ENCODE measurements at places on chromosomes 3 and 15.

GRCh38 chr3:112530573-112530972 is 31.2 kb downstream of the ATG3 start:
- no peak for DNase-seq

GRCh38 chr3:150247441-150247840 is 160.7 kb upstream of the TSC22D2 start:
- no peak for DNase-seq

DNA sequence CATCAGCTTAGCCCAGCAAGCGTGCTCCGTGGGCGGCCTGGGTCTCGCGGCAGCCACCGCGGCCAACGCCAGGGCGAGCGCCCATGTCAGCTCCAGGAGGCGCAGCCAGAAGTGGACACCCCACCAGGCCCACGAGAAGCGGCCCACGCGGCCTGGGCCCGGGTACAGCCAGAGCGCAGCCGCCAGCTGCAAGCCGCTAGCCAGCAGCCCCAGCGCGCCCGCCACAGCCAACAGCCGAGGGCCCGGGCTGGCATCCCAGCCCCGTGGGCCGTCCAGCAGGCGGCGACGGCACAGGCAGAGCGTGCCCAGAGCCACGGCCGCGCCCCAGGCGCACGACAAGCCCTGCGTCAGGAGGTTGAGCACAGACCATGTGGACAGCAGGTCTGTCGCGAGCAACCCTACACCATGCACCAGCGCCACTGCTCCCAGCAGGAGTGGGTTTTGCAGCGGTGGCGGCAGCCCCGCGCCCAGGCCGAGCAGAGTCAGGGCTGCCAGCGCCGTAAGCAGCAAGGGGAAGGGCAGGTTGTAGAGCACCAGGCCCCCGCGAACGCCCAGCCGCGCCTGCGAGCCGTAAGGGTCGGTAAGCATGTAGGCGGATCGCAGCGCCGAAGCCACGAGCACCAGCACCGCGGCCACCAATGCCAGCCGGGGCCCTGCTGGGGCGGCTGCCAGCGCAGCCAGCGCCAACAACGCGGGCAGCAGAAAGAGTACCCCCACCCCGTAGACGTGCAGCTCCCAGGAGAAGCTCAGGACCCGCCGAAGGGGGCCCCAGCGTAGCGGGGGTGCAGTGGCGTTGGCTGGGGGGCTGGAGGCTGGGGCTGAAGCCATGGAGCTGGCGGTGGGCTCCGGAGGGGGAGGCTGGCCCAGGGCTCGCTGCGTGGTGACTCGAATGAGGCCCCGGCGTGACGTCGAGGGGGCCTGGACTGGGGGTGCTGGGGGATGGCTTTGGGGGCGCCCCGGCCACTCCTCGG is 4.9 kb downstream of the PRRT3 start:
- no peak for DNase-seq

DNA sequence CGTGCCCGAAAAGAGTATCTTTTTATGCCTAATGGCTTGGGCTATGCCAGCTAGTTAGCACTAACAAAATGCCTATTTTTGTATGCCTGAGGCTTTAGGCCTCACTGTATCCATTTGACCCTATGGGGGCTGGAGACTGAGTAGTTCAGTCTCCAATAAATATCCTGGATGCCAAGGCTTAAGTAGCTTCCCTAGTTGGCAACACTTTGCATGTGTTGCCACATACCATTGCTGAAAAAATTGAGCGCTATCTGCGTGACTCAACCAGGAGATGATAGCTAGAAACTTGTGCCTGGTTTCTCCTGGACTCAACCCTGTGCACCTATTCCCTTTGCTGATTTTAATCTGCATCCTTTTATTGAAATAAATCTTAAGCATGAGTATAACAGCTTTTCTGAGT is 58.4 kb upstream of the ATP2C1 start:
- DNase-seq, result no peak

GRCh38 chr15:64460724-64461720 is 644 bp downstream of the ZNF609 start:
- peak; percentile 26 for DNase-seq

DNA sequence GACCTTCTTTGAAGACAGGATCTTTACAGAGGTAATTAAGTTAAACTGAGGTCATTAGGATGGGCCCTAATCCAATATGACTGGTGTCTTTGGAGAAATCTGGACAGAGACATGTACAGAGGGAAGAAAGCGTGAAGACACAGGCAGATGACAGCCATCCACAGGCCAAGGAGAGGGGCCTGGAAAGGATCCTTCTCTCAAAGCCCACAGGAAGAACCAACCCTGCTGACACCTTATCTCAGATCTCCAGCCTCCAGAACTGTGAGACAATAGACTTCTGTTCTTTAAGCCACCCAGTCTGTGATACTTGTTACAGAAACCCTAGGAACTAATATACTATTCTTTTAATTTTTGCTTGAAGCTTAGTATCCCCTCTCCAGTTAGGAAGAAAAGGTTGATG is 74.2 kb downstream of the WDR76 start:
- no peak for DNase-seq

DNA sequence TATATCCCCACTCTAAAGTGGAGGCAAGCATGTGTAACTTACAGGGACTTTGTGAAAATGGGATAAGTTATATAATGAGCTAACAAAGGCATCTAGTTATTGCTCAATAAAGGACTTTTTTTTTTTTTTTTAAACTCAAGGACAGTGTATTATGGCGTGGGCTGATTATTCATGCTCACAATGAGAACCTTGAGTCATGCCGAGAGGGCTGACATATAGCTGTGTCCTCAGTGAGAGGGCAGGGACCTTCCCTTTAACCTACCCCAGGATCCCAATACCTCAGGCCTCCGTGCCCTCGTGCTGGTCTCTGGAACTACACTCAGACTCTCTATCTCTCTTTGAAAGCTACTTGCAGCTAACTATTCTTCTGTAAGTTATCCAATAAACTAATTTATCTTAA is 319.9 kb upstream of the ICE2 start:
- no peak for DNase-seq

- no peak for DNase-seq
Observed at GRCh38 chr3:643376-643775, 446.8 kb downstream of the CHL1 start.

GRCh38 chr3:141355242-141355641 is 13.1 kb upstream of the ZBTB38 start:
- DNase-seq, result no peak

GRCh38 chr15:40567111-40567510 is 2.0 kb upstream of the RPUSD2 start:
- no peak for DNase-seq

Data from GM18507 (cell line).